ENCODE measurements at places on chromosomes 12 and 14. TPM values are rescaled to one million over a fixed set of nuclear protein-coding genes. Genes with fewer than 3 reads are reported as not detected.

DNA sequence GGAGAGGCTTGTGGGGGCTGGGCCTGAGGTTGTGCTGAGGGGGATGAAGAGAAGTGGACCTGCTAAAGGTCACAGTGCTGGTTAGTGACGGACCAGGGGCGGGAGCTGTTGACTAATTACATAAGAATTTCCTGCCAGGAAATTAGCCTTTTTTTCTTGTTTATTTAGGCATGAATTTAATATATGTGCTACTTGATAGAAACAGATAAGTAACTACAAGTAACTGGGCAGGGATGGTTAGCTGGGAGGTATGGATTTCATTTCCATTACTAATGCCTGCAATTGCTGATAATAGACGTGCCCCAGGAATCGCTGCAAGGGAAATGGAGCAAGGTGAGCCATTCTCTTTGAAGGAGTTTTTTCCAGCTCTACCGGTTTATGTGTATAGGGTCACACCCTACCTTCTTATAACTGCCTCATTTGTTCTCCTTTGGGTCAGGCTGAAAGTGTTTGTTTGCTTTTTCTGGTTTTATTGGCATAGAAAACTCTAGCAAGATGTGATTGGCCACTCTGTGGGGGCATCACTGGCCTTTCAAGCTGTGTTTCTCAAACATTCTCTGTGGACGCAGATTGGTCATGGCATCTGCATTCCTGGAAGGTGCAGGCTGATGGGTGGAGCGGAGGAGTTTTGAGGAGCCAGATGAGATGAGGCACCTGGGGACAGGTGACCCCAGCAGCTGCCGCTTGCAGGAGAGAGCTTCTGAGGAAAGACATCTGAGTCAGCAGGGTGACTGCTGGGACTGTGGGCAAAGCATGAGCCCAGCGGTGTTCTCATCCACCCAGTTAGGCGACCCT lies 19.0 kb upstream of the GPRC5A start:
- no peak for DNase-seq

DNA sequence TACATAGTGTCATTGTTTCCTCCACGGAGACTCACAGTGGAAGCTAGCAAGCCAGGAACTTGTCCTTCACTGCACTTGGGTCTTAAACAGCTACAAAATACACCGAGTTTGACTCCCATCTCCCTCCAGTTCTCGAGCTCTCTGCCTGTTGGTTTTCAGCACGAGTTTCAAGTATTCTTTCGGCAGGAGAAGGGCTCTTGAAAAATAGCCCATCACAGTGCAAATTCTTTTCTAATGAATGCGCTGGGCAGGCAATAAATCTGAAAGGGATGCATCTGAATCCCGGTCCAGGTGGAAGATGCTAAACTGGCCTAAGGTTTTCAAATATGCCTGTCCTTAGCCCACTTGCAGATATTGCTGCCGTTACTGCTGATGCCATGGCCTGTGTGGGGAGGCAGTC lies 173.9 kb downstream of the CACNA1C start:
- no peak for DNase-seq

DNA sequence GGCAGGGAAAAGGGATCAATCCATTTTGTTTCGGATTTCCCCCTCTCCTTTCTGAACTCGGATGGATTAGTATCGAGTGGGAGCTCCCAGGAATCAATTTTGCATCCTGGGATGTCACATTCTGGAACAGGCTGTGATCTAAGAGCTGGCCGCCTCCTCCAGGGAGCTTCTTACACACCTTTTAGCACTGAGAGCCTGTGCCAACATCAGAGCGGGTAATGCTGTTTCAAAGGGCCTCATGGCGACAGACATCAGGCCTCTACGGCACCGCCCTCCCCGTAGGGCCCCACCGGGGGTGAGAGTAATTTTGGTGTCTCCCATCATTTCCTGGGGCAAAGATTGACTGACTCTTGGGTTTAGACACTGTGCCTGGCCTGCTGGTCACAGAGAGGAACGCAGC lies 2.7 kb downstream of the GALNT9 start:
- DNase-seq: no peak

- no peak for DNase-seq
These were observed 162.7 kb upstream of the TMTC2 start for GRCh38 chr12:82523996-82524395.

GRCh38 chr12:118409834-118410233 lies 33.5 kb downstream of the SUDS3 start:
- DNase-seq: no peak

- DNase-seq: no peak
These were observed 51.8 kb upstream of the NUAK1 start for GRCh38 chr12:106190581-106190980.

DNA sequence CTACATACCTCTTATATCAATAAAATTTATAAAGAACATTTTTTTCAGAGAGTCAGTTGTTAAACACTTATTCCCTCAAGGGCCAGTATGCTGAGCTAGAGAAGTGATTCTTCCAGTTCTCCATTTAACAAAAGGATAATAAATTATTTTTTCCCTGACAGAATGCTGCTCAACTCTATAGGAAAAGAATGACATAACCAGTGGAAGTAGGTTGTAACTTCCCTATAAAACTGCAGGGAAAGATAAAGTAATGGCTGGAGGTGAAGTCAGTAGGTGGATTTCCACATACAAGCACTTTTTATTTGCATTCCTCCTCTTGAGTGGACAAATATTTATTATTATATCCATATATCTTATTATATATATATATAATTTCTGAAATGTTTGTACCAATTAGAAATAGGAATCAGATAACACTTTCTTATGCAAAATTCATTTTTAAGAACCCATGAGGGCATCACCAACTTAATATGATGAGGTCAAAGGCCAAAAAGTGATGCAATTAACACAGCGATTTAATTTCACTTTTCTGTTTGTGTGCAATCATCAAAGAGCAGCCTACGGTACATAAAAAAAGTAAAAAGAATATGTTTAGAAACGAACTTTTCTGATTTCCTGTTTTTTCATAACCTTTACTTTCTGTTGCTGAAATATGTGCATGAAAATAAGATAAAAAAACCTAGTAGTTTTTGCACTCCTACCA lies 175.3 kb downstream of the PRKD1 start:
- DNase-seq: no peak

- DNase-seq: no peak
These were observed 451.7 kb downstream of the NPAS3 start for GRCh38 chr14:33390335-33390734.

GRCh38 chr12:53871367-53871766 lies 67.3 kb upstream of the HOXC13 start:
- DNase-seq: no peak

- DNase-seq: no peak
These were observed 473.0 kb downstream of the PCNX1 start for GRCh38 chr14:71380271-71380670.

DNA sequence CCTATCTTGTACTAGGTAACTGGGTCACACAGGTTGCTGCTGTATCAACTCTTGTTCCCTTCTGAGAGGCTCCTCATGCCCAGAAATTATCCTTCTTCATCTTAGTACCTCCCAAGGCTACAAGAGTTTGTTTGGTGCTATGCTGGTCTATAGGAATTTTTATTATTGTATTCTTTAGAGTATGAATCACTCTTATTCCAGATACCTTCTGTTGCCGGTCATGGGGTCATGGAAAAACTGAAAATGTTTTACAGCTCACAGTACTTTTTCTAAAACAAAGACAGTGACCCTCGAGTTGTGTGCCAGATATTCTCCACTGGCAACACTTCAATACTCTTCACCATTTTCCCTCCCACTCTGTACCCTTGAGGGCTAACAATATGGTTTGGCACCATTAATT lies 1598.0 kb upstream of the TMEM132C start:
- DNase-seq: no peak

DNA sequence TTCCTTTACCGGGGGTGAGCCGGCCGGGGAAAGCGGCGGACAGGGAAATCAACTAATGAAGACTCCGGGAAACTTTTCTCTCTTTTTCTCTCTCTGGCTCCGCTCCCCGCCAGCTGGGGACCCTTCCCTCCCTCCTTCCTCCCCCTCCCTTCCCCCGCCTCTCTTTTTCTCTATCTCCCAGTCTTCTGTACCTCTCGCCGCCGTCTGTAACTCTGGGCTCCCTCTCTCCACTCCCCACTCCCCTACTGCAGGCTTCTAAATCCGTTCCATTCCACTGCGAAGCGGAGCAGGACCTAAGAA lies 6.9 kb upstream of the HOXC11 start:
- DNase-seq: no peak

- no peak for DNase-seq
These were observed 14.4 kb downstream of the SPRYD3 start for GRCh38 chr12:53064613-53065436.

DNA sequence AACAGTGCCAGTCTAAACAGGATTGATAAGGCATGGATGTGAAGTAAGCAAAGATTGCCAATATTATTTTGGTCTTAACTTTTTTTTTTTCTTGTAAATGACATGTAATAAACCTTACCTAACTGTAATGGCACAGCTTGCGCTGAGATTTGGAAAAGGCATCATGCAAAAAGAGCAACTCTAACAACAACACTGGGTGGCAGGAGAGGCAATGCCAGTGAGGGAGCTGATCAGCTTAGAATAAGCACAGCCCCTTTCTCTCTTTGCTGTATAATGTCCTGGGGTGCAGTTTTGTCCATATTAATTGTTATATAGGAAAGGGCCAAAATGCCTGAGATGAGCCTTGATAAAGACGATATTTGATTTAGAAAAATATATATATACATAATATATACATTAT lies 1589.7 kb upstream of the FLRT2 start:
- DNase-seq: no peak

DNA sequence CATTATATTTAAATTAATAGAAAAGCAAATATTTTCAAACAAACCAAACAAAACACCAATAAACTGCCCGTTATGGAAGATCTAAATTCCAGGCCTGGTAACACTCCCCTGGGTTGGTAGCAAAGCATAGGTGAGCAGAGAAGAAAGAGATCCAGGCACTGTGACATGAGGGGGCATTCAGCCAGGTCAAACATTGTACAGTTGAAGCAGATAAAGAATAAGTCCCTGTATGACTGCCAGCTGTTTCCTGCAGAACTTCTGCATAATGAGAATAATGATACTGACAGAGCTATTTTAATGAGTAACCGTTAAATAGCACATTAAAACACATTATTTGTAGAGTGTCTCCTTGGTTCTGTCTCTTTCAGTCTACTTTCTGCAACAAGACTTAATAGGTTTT lies 35.4 kb downstream of the SLC38A1 start:
- DNase-seq: no peak

DNA sequence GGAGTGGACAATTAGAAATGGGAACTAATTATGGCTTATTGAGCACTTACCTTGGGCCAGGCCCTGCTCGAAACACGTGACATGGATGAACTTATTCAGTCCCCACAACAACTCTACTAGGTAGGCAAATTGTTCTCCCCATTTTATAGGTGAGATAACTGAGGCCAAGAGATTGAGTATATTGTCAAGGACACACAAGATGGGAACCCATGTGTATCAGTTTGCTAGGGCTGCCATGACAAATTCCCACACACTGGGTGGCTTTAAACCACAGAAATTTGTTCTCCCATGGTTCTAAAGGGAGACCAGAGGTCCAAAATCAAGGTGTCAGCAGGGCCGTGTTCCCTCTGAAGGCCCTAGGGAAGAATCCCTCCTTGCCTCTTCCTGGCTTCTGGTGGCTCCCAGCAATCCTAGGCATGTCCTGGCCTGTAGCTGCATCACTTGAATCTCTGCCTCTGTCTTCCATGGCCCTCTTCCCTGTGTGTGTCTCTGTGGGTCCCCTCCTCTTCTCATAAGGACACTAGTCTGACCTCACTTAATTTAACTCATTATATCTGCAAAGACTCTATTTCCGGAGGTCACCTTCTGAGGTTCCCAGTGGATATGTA lies 128.8 kb downstream of the CHST11 start:
- DNase-seq: no peak

GRCh38 chr14:101721951-101722661 lies 39.4 kb upstream of the PPP2R5C start:
- no peak for DNase-seq

- peak; percentile 71 for DNase-seq
These were observed 1.4 kb upstream of the CCDC85C start for GRCh38 chr14:99605299-99605961.

DNA sequence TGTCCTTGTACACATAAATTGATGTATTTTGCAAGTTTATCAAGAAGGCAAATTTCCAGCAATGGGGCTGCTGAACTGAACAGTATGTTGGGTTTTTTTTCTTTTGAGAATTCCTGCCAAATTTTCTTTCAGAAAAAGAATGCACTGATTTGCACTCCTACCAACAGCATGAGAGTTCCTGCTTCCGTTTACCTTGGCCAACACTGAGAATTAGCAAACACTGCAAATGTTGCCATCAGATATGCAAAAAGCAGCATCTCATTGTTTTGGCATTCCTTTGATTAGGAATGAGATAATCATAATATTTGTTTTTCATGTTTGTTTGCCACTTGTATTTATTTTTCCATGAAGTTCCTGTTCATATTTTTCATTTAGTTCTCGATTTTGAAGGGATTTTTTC lies 82.4 kb downstream of the RTN1 start:
- no peak for DNase-seq

The SLC10A1 gene
- not detected for total RNA-seq

The TEAD4 gene
- 116 TPM for total RNA-seq

The NGB gene
- 0.55 TPM for total RNA-seq

The VRK1 gene
- 64.8 TPM for total RNA-seq

The GPR84 gene
- not detected for total RNA-seq

The RNASE4 gene
- 0.38 TPM for total RNA-seq

The A2M gene
- not detected for total RNA-seq

The CDKN3 gene
- 48.3 TPM for total RNA-seq

The SVOP gene
- total RNA-seq: not detected

The GPR135 gene
- 1.1 TPM for total RNA-seq

The IL31 gene
- not detected for total RNA-seq

All from H1 (cell line).